H9 (cell line): ENCODE measurements at places on chromosomes 3 and 15.

DNA sequence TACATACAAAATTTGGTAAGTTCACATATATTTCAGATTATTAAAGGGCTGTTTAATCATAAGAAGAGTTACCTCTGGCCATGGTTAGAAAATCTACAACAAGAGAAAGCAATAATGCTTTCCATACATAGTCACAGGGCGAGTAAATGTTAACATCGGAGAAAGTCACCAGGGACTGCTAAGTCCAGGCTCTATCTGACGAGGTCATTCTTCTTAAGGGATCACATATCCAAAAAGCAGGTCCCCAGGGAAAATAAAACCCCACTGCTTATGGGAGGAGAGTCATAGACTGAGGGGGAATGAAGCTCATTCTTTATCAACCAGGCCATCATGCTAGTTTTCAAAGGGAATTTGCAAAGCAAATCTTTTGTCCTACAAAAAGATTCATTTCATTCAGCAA, 3.1 kb downstream of the PCYT1A start:
- DNase-seq, result no peak

DNA sequence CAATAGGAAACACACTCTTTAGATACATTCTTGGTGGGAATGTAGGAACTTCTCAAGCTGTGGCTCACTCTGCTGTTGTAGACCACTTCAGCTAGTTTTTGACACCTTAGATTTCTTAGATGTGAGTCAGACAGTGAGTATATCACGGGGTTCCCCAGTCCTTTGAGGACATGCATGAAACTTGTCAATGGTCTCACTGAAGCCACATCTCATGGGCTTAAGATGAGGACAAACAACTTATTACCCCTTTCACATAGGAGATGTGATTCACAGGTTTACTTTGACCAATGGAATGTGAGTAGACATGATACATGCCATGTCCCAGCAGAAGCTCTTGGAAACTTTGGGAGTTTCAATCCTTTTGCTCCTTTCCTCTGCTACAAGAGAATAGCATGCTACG, 325.5 kb downstream of the CHST2 start:
- no peak for DNase-seq

- DNase-seq, result no peak
These were observed 385.7 kb downstream of the CNTN4 start for GRCh38 chr3:2484162-2485026.

DNA sequence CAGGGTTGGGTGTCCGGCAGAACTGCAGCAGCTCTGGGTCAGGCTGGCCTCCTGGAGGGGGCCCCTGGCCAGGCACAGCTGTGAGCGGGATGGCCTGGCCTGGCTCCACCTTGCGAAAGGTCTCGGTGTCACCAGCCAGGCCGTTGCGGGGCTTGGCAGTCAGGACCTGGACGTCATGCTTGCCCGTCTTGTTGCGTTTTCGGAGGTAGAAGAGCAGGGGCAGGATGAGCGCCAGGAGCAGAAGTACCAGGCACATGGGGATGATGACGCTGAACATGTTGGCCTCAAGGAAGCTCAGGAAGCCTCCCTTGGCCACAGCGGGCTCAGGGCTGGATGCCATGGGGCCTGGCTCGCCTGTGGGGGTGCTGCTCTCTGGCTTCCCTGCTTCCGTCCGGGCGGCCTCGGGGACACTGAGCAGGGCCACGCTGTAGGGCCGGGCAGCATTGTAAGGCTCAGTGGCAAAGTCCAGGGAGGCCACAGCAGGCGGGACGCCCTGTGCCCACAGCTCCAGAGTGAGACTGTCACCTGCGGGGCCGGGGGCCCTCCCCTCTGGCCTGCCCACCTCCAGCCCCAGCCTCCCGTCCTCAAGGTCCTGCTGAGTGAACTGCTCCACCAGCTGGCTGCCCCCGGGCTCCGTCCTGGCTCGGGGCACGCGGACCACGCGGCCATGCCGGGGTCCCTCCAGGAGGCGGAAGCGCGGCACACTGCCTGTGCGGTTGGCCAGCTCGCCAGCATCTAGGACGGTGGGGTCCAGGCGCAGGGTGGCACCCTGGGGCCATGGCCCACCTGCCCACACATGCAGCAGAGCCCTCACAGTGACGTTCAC, 28.1 kb downstream of the SNX33 start:
- no peak for DNase-seq

- no peak for DNase-seq
These were observed 39.5 kb upstream of the TPRG1 start for GRCh38 chr3:189132231-189132671.

- DNase-seq, result no peak
These were observed 53.4 kb upstream of the PIAS1 start for GRCh38 chr15:68000754-68001153.

DNA sequence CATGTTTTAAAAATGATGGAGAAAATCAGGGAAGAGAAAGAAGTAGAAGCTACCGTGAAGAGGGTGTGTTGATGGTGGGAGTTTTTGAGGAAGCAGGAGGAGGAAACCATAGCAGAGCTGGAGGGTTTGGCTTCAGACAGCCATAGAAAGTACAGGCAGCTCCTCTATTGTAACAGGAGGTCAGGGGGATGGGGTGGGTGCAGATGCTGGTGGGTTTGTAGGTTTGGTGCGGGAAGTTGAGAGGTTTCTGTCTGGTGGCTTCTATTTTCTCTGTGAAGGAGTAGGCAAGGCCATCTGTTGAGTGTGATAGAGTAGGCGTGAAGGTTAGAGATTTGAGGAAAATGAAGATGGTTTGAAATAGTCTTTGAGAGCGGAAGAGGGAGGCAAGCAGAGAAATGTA, 97.7 kb upstream of the TBC1D5 start:
- no peak for DNase-seq

DNA sequence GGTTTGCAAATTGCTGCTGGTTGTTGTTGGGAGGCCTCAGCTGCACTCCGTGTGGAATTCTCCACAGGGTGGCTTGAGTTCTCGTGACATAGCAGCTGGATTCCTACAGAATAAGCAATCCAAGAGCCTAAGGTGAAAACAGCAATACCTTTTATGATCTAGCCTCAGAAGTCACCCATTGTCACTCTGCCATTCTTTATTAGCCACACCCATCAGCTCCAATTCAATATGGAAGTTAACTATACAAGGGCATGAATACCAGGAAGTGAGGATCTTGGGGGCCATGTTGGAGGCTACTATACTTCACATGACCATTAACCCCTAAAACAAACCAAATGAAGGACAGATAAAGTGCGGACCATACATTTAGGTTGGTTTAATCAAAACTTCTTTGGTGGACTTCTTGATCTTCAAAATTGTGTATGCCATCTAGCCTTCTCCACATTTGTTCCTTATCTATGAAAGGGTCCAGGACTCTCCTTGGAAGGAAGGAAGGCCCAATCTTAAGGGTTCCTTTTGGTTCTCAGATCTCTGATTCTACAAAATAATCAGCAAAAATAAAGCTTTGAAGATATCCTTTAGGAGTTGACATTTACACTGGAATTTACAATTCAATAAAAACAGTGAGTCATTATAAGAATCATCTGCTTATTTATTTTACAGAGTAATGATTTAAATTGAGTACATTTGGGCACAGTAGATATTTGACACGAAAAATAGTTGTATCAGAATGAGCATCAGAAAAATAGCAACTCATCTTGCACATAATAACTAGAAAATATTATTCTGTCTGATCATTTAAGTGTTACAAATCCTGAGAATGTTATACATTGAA, 21.5 kb downstream of the CIAO2A start:
- DNase-seq, result no peak

- DNase-seq, result no peak
These were observed 15.4 kb downstream of the MAPKBP1 start for GRCh38 chr15:41789662-41790061.

GRCh38 chr15:90095521-90095959, 6.7 kb downstream of the IDH2 start:
- DNase-seq, result peak; percentile 48

GRCh38 chr15:90934256-90934948, 683 bp upstream of the UNC45A start:
- DNase-seq, result peak; percentile 94

DNA sequence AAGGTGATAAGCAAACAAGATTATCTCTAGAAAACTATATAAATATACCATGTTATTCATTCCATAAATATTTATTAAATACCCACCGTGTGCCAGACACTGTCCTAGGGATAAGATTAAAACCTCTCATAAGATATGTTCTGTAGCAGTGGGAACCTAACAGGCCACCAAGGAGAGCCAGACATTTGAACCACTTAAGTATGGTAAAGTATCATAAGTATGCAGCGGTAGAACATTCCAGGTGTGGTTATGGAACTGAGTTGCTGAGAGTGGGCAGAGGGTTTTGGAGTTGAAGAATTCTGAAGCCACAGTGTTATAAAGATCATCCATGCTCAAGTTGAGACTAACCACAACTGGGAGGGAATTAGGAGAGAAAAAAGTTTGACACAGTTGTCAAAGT, 14.7 kb downstream of the FILIP1L start:
- DNase-seq, result no peak

DNA sequence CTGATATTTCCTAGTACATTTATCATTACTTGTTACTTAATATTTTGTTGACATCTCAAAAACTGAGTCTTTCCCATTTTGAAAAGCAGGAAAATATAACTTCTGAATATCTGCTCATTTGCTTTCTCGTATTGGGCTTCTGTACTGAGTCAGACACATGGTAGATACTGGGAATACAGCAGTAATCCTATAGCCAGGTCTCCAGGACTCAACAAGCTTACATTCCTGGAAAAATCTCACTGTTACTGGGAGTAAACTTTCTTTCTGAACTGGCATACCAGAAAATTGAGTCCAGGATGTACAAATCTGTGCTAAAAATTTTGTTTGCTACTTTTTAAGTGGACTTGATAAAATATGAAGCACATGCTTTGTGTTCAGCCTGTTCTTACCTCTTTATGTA, 240.4 kb downstream of the RBMS3 start:
- DNase-seq, result no peak
